Tibial artery (tissue), 4 donors: ENCODE measurements at places on chromosomes 5 and 9.

DNA sequence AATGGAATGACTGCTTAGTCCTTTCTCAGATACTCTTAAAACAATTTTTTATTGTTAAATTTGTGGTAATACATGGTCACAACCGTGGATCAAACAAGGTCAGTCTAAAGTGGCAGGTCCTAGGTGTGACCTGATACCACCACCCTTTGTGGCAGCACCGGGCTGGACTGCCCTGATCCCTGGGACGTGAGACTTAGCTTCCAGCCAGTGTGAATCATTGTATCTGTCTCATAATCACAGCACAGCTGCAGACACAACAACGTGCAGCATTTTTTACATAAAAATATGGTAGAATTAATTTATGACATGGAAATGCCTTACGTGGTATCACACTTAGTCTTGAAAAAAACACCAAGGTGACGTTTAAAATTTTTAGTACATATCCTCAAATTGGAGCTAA lies 7.8 kb downstream of the TOR1B start:
- no peak overlapping the region for H3K4me3 ChIP-seq
- no peaks in the 10 kb centered on the region for H3K4me1 ChIP-seq
- no peak overlapping the region for H3K27ac ChIP-seq

DNA sequence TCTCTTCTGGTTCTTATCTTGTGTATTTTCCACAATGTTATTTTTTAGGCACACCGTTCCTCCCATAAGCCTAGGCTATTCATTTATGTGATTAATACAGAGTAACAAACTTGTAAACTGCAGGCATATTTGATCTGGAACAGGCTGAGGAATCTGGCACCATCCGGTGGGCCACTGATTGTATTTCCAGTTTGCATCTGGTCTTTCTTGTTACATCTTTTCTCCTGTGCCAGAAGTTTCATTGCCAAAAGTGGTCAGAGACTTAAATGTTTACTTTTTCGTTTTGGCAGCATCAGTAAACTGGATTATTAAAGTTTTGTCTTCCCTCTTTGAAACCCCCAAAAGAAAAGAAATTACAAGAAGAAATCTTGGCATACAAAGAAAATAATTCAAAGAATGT lies 17.9 kb upstream of the ZCCHC7 start:
- H3K4me1 ChIP-seq = no peaks in the 10 kb centered on the region
- no peak for DNase-seq
- H3K4me3 ChIP-seq = no peak overlapping the region

DNA sequence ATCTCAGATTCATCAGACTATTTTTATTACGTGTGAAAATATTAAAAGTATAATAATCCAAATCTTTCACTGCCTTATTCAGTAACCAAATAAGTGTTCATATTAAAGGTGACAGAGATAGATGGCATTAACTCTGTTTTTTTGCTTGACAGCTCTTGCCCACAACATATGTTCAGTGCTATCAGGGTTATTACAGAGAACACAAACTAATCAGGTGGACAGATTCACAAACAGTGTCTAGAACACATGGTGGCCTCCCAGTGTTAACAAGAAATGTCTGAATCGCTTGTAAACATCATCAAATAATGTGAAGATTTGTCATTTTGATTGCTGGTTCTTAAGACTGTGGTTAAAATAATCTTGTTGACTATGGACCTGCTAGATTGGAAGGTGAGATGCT lies 609.1 kb upstream of the GRAMD2B start:
- no peak overlapping the region for H3K27ac ChIP-seq
- no peaks in the 10 kb centered on the region for H3K36me3 ChIP-seq
- H3K4me1 ChIP-seq = no peaks in the 10 kb centered on the region
- no peak overlapping the region for H3K4me3 ChIP-seq
- no peak for DNase-seq

DNA sequence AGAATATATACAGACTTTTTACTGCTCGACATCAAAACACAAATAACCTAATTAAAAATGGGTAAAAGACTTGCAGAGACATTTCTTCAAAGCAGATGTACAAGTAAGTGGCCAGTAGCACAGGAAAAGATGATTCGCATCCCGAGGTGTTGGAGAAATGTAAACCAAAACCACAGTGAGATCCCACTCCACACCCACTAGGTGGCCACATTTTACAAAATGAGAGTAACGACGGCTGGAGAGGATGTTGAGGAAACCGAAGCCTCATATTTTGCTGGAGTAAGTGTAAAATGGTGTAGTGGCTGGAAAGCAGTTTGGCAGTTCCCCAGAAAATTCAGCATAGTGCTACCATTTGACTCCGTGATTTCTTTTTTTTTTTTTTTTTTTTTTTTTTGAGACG lies 21.3 kb upstream of the GBGT1 start:
- no peak for DNase-seq
- no peak overlapping the region for H3K4me3 ChIP-seq
- no peaks in the 10 kb centered on the region for H3K4me1 ChIP-seq
- H3K36me3 ChIP-seq = no peaks in the 10 kb centered on the region
- no peaks in the 10 kb centered on the region for H3K27me3 ChIP-seq

DNA sequence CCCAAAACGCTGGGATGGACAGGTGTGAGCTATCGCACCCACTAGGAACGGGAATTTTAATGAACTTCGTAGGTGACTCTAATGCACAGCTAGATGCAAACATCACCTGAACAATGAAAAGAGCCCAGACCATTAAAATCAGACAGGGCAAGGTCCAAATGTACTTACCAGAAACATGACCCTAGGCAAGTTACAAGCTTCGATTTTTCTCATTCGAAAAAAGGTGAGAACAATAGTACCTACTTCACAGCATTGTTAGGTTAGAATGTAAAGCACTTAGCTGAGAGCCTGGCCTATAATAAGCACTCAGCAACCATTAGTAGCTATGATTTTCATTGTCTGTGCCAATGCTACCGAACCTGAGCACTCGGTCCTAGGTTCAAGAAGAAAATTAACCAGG lies 5.8 kb upstream of the KLHL3 start:
- no peak overlapping the region for H3K4me3 ChIP-seq
- no peaks in the 10 kb centered on the region for H3K36me3 ChIP-seq
- no peaks in the 10 kb centered on the region for H3K4me1 ChIP-seq

- H3K36me3 ChIP-seq = no peaks in the 10 kb centered on the region
- peak overlapping the region; percentile 71 for H3K27ac ChIP-seq
- H3K27me3 ChIP-seq = no peaks in the 10 kb centered on the region
- H3K4me3 ChIP-seq = no peak overlapping the region
Observed at GRCh38 chr5:67648201-67648671, 451.6 kb upstream of the CD180 start.

DNA sequence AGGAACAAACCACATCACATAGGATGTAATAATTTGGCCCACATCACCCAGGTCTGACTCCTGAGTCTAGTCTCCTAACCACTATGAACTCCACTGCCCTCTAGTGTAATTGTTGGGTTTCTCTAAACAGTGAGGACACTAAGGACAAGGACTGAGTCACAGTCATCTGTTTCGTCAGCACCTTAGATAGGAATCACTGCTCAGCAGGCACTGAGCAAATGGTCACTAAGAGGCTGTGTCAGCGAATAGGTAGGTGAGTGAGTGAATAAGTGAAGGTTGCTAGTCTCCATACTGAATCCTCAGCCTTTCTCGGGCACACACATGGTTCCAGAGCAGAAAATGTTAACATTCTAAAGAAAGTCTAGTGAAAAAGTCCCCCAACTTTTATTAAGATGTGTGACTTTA lies 278.6 kb downstream of the SPOCK1 start:
- DNase-seq = no peak
- H3K4me3 ChIP-seq = no peak overlapping the region
- H3K27ac ChIP-seq = no peak overlapping the region
- H3K27me3 ChIP-seq = no peaks in the 10 kb centered on the region
- H3K4me1 ChIP-seq = peaks cover 9% of the 10 kb centered on the region

DNA sequence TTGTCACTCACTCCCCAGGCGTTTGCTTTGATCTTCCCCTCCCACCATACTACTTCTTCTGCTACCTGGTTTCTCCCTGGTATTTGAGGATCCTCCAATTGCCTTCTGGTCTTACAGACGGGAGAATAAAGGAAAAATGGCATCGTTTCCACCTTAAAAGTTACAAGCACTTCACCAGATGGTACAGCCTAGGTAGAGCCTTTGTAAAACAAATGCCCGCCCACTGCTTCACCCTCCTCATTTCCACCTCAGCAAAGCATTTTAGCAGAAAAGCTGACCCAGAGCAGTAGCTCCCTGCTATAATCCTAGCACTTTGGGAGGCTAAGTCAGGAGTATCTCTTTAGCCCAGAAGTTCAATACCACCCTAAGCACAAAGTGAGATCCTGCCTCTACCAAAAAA lies 5.1 kb upstream of the ANXA2R start:
- H3K27me3 ChIP-seq = no peaks in the 10 kb centered on the region
- no peaks in the 10 kb centered on the region for H3K36me3 ChIP-seq
- DNase-seq = no peak
- H3K27ac ChIP-seq = no peak overlapping the region
- no peak overlapping the region for H3K4me3 ChIP-seq
- H3K4me1 ChIP-seq = no peaks in the 10 kb centered on the region

- no peak overlapping the region for H3K4me3 ChIP-seq
- no peak for DNase-seq
- H3K36me3 ChIP-seq = no peaks in the 10 kb centered on the region
- H3K27ac ChIP-seq = no peak overlapping the region
- no peaks in the 10 kb centered on the region for H3K27me3 ChIP-seq
Observed at GRCh38 chr5:68818870-68819269, 274.9 kb upstream of the SLC30A5 start.

DNA sequence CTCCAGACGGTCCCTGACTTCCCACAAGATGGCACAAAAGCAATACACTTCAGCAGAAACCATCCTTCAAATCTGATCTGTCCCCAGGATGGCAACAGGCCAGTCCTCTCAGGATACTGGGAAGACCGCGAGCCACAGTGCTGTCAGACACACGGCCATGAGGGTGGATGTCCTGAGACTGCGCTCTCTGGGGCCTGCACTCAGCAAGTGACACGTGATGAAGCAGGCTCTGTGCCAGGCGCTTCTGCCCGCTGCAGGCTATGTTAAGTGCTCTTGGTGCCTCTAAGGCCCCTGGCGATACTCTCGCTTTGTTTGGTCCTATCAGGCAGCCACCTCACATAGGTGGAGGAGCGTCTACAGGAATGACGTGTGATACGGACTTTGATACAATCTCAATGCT lies 7.1 kb downstream of the BRD9 start:
- H3K4me3 ChIP-seq = no peak overlapping the region
- no peak overlapping the region for H3K27ac ChIP-seq
- DNase-seq = no peak
- peaks cover 100% of the 10 kb centered on the region for H3K36me3 ChIP-seq
- H3K4me1 ChIP-seq = no peaks in the 10 kb centered on the region

GRCh38 chr5:117195076-117195475 lies 620.5 kb upstream of the SEMA6A start:
- no peak overlapping the region for H3K27ac ChIP-seq
- no peaks in the 10 kb centered on the region for H3K27me3 ChIP-seq
- no peaks in the 10 kb centered on the region for H3K36me3 ChIP-seq
- DNase-seq = no peak
- H3K4me3 ChIP-seq = no peak overlapping the region
- no peaks in the 10 kb centered on the region for H3K4me1 ChIP-seq

GRCh38 chr5:163089926-163090325 lies 347.5 kb upstream of the CCNG1 start:
- no peak overlapping the region for H3K4me3 ChIP-seq
- no peaks in the 10 kb centered on the region for H3K36me3 ChIP-seq
- H3K27ac ChIP-seq = no peak overlapping the region
- no peaks in the 10 kb centered on the region for H3K4me1 ChIP-seq

DNA sequence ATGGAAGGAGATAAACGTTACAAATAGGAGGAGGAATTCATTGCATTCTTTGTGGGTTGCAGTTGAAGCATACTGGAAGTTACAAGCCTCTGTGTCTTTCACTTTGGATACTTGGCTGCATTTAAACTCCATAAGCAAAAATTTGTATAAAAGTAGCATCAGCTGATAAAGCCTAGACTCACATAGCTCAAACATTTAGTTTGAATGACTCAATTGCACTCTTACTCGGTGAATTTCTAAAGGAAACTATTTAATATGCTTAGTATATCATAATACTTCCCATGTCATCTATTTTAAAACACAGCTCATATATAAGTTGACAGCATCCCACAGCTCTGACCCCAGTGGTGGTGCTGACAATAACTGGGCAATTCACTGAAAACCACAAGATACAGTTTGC lies 596.6 kb upstream of the ZNF608 start:
- H3K27ac ChIP-seq = no peak overlapping the region
- no peak for DNase-seq
- no peaks in the 10 kb centered on the region for H3K4me1 ChIP-seq
- H3K27me3 ChIP-seq = no peaks in the 10 kb centered on the region
- H3K36me3 ChIP-seq = no peaks in the 10 kb centered on the region

GRCh38 chr5:60811105-60811504 lies 33.0 kb downstream of the ELOVL7 start:
- no peaks in the 10 kb centered on the region for H3K4me1 ChIP-seq
- no peak overlapping the region for H3K27ac ChIP-seq
- H3K36me3 ChIP-seq = no peaks in the 10 kb centered on the region
- H3K27me3 ChIP-seq = no peaks in the 10 kb centered on the region

GRCh38 chr5:143659599-143660238 lies 152.2 kb upstream of the HMHB1 start:
- no peak overlapping the region for H3K27ac ChIP-seq
- no peak overlapping the region for H3K4me3 ChIP-seq
- DNase-seq = no peak
- H3K4me1 ChIP-seq = no peaks in the 10 kb centered on the region

DNA sequence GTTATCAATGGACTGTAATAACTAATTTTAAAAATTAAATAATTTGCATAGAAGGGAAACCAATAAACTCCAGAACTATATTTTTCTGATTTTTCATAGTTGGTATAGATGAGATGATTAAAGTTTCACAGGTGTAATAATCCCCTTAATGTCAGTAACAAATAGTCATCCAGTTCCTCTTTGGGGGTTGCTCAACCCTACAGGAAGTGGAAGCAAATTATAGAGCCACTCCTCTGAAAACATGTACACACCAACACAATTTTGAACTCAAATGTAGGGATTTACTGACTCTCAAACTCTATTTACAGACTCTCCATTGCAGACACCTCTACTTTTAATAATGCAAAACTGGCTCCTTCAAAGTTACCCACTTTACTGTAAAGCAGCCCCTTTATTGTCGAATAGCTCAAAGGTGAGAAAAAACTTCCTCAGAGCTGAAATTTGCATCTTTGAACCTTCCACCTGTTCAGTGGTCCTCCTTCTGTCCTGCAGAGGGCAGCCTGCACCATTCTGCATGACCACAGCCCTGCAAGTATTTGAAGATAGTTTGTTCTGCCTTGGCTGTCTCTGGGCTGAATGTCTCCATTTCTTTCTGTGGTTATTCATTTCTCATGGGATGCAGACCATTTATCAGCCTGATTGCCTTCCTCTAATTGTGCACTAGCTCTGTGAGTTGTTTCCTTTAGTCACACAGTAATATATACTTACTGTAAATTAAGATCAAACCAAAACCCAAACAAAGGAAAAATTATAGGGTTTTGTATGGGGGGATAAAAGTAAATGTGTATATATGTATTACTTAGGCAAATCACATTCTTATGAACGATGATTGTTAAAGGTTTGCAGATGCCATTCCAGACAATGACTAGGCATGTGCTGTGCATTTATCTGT lies 383.2 kb upstream of the SGCD start:
- no peaks in the 10 kb centered on the region for H3K36me3 ChIP-seq
- H3K27ac ChIP-seq = no peak overlapping the region
- H3K4me1 ChIP-seq = no peaks in the 10 kb centered on the region
